ENCODE measurements at places on chromosomes 12 and 14.

DNA sequence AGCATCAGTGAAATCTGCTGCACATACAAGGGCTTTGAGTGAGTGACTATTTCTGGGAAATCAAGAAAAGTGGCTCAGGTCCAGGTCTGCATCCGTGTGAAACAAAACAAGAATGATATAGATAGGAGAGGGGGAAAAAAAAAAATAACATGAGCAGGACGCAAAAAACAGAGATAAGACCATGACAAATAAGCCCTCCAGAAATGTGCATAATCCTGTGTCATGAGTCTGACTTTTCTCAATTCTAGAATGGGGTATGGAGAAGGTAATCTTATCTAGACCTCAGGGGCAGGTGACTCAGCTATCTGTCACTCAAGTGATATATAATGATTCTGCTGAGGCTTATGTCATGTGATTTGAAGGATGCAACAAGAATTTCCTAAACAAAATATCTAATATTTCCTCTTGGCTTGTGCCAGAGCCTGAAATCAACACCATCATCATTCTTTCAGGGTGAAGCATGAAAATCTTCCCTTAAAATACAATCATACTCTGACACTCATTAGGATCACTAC is 250.0 kb downstream of the PHLDA1 start:
- DNase-seq = no peak

GRCh38 chr12:7602277-7602676 is 63.4 kb downstream of the APOBEC1 start:
- DNase-seq = no peak

DNA sequence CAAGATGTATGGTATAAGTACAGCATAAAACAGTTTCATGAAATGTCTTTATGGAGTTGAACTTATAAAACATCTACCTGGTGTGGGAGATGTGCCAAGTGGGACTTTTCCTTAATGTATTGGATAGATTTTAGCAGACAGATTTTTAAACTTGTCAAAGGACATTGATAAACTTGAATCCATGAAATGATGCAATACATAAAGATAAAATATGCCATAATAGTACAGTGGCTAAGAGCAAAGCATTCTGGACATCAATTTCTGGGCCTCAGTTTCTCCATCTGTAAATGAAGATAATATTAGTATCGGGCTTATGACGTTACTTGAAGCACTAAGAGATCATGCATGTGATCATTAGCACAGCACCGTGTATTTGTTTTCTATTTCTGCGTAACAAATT is 45.4 kb downstream of the NKX2-1 start:
- DNase-seq = no peak

GRCh38 chr14:53011053-53011462 is 60.2 kb upstream of the FERMT2 start:
- DNase-seq = peak; percentile 62

- no peak for DNase-seq
Observed at GRCh38 chr14:106691601-106692291, 1165.4 kb downstream of the TMEM121 start.

DNA sequence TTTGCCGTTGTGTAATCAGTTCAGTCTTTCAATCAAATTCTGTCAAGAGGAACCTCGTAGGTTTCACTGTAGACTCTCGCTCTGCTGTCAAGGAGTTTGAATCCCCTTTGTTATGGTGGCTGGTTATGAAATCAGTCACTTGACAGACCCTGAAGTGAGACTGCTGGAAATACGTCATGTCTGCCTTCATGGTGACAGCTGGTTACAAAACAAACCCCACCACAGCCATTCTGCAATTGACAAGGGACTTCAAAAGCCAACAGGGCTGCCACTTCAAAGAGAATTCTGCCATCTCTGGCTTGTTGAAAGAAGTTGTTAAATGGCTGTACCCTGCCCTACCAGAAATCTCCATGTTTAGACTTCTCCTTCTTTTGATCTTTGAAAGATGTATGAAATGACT is 286.9 kb downstream of the ERC1 start:
- DNase-seq = no peak

DNA sequence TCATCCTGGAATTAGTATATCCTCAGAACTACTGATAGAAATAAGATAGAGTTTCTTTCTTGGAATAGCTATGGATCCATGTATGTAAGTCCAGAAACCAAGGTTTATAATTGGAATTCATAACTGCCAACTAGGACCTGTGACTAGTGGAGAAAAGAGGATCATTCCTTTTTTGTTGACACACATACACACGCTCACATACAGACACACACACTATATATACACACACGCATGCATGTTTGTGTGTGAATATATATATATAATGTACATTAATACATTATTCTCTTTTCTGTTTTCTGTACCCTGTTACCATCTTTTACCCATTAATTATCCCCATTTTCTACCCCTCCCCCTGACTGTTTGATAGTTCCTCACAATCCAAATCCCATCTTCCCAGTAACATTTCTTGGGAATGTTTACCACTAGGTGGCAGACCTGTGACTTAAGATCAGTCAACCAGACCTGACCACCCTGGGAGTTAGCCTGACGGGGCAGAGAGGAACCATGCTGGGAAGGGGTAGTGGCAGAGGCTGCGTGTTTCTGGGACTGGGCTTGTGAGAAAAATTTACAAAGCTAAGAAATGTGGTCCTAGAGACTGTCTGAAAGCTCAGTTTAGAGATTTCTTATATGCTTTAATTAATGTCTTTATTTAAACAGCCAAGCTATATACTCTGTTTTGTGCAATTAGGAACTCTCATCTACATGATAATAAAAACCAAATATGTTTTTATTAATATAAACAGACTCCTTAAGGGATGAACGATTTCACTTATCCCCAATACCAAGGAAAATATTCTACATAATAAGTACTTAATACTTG is 308.0 kb downstream of the PPFIA2 start:
- peak; percentile 67 for DNase-seq

DNA sequence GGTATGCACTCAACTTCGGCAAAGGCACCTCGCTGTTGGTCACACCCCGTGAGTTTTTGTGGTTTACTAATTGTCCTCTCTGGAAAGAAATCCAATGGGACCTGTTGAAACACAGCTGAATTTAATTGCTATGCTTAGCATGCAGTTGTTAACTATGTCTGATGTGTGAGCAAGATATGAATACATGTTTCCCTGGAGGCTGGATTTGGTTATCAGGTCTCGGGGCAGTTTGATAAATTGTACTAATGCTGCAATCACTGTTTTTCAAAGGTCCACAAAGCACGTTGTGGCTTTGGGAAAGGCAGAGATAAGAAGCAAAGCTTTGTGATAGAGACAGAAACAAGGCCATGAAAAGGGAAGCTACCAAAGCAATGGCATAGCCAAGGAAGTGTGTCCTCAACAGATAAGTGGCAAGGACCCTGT is 91.3 kb downstream of the DAD1 start:
- DNase-seq = no peak

DNA sequence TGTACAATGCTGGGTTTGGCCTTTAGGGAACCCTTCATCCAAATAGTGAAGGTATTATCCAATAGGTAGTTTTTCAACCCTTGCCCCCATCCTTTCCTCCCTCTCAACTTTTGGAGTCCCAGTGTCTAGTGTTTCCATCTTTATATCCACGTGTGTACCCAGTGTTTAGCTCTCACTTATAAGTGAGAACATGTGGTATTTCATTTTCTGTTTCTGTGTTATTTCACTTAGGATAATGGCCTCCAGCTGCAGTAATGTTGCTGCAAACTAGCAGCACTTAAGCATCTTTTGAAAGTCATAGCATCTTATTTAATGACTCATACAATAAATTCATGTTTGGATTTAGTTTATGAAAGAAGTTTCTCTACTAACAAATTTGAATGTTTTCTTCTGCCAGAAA is 442.5 kb downstream of the NELL2 start:
- DNase-seq = no peak

DNA sequence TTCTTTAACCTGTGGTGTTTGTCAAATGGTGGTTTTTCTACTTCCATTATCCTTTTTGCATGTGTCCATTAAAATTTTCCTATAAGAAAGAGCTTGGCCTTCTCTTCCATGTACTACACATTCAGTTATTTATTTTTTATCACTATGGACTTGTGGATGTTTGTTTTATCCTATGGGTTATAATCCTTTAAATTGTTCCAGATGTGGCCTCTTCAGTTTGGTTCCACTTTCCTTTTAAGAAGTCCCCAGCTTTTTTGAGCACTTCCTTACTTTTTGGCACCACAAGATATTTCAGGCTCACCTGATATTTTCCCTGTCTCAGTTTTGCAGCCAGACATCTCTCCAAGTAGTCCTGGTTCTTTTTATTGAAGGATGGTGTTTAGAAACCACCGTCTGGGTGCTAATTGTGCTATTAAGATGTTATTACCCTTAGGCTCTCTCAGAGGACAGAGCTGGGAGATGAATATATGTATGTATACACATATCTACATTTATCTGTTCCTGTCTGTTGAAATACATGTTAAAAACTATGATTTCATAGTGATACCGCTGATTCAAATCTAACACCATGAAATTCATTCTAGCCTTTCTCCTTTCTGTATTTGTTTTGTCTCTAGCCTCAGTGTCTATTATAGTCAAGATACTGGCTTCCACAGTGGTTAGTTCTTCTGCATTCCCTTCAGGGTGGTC is 408.5 kb upstream of the RGS6 start:
- DNase-seq = no peak

GRCh38 chr14:104246401-104247335 is 108.3 kb downstream of the KIF26A start:
- peak; percentile 3 for DNase-seq

DNA sequence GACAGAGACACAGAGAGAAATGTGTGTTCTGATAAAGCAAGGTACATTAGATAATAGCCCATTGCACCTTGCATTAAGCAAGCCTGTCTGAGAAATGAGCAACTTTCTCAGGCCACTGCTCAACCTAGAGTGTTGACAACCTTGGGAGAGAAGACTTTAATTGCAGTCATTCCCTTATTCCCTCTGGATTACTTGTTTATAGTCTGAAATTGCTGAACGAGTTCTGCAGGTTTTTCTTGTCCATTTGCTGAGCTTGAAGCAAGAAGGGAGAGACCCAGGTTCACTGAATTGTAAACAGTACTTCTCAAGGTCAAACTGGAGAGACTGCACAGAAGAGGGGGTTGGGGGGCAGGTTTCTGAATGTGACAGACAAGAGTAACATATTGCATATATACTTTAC is 159.4 kb upstream of the PLEKHG7 start:
- DNase-seq = no peak

DNA sequence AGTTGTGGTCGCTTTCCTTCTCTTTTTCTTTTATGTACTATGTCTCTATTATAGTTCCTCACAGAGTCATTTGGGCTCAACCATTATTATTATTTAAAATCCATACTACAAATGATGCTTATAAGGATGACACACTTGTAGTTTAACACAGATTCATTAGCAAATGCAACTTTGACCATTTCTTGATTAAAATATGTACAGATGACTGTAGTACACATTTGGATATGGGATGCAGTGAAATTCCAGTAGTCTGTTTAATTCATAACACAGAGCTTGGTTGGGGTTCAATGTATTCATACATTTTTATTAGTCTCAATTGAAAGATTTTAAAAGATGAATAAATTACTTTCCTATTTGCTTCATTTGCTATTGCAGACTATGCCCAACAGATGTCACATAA is 30.0 kb downstream of the SLC38A1 start:
- no peak for DNase-seq

DNA sequence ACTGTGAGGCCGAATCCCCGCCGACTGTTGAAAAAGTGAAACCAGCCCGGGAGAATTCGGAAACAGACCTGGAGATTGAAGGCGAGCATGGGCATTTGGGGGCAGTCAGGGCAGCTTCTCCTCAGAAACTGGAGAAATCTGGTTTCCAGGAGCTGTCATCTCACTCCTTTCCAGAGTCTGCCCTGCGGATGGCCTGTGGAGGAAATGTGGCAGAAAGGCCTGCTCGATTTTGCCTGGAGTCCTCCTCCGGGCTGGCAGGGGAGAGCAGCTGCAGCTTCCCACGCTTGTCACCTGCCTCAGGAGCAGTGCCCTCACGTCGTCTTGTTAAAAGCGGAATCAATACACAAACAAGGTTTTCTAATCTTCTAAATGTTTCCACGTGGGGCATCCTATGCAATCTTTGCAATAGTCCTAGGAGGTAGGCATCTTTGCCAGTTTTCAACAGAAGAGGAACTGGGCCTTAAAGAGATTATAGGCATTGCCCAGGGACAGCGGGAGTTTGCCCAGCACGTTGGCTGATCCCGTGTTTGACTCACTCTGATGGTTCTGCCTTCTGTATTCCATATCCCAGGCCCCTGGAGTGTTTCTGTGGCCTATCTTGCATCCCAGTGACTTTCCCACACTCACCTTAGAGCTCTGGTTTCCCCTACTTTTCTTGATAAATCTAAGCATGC is 2.3 kb downstream of the LRRC74A start:
- no peak for DNase-seq

GRCh38 chr12:45763381-45763780 is 33.9 kb downstream of the ARID2 start:
- no peak for DNase-seq

- DNase-seq = no peak
Observed at GRCh38 chr12:111189792-111190191, 179.1 kb downstream of the PHETA1 start.

Measured in iPS-NIHi11 (cell line).